ENCODE measurements at places on chromosomes 12 and 14.

GRCh38 chr14:101087614-101088394, 184.3 kb upstream of the RTL1 start:
- no peak for DNase-seq

DNA sequence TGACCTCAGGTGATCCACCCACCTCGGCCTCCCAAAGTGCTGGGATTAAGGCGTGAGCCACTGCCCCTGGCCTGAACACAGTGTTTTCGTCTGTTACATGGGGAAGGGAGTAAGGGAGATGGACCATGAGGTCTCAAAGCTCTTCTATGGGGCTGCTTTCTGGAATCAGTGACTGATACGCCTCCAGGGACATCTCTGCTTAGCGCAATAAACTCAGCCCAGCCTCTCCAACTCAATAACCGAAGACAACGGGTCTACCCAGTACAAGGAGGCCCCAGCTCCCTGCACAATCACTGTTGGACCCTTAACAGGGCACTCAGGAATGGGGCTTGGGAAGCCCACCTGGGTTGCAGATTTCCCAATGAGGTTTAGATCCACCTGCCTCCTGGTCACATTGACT, 42.6 kb upstream of the CHGA start:
- no peak for DNase-seq

DNA sequence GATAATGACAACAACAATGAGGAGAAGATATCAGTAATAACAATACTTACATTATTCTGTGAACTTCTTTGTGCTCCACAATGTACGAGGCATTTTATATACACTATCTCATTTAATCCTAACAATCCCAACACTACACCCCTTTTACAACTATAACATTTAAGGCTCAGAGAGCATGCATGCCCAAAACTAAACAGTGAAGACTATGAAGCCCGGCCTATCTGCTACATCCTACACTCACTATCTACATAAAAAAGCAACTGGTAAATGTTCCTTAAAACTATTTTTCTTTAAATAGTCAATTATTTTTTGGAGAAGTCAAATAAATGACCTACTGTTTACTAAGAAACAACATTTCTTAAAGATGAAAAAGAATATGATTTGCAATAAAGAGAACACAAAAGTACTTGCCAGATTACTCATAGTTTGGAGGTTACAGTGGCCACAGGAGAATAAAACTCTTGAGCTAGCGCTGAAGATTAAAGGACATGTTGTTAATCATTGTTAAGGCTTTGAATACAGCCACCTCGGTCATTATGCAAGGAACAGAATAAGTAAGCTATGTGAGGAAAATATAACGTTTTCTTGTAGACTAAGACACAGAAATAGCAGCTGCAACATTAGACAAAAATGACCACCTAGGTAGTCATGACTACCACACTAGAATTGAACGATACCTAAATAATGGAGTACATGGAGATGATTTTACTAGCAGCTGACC, 56.7 kb downstream of the EPS8 start:
- DNase-seq, result no peak

- DNase-seq, result peak; percentile 34
Observed at GRCh38 chr12:121025442-121026226, 9.3 kb upstream of the C12orf43 start.

GRCh38 chr12:65948320-65949008, 124.2 kb downstream of the HMGA2 start:
- DNase-seq, result no peak

GRCh38 chr12:125470838-125471783, 405.9 kb downstream of the AACS start:
- no peak for DNase-seq

GRCh38 chr12:106006940-106007339, 131.8 kb downstream of the NUAK1 start:
- no peak for DNase-seq

- DNase-seq, result no peak
Observed at GRCh38 chr14:66979101-66979974, 209.9 kb upstream of the GARIN2 start.

Measured in HuH-7.5 (cell line).